ENCODE measurements at places on chromosomes 13 and 19.

DNA sequence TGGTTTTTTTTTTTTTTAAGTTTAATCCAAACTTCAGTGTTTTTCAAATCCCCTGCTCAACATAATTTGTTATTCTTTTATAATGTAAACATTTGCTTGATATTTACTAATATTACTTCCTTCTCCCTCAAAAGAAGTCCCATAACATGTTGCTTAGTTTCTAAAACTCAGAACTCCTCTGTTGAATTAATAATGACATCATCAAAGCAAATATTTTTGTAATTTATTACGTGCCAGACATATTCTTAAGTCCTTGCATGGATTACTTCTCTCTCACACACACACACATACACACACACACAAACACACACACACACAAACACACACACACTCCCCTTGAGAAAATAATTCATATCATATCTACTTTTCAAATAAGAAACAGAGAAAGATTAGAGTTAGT lies 1432.3 kb upstream of the SPRY2 start:
- no peak for DNase-seq

- no peak for DNase-seq
Observed at GRCh38 chr19:20414120-20414519, 151.5 kb downstream of the ZNF737 start.

DNA sequence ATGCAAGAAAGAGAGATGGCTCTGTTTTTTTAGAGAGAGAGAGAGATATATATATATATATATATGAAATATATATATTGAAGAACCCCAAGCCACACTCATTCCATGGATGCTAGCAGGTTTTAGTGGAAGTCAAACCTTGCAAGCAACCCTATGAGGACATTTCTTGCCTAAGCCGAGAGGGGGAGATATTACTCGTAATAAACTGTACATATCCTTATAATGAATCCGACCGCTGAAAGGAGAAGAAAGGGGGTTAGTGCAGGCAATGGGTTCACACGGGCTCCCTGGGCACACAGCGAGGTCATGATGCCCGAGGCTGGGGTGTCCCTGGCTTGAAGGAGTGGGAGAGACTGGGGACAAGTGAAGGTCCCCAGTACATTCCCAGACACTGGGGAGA lies 78.3 kb downstream of the IER2 start:
- DNase-seq: no peak

DNA sequence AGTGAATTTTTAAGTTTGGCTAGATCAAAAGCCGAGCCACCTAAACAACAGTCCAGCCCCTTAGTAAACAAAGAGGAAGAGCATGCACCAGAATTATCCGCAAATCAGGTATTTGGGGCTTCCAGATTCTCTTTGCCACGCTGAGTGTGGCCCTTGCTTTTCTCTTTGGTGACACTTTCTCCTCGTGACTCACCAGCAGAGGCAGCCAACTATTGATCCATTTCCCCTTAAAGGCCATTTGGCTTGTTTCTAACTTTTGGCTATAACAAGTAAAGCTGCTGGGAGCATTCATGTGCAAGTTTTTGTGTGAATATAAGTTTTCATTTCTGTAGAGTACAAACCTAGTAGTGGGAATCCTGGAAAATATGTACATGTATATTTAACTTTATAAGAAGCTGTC lies 17.6 kb upstream of the WDR88 start:
- no peak for DNase-seq
